ENCODE measurements at places on chromosomes 13 and 19.

- no peak for DNase-seq
These were observed 48.0 kb upstream of the ADGRE5 start for GRCh38 chr19:14333101-14333871.

GRCh38 chr13:79445968-79446645 lies 34.8 kb upstream of the NDFIP2 start:
- no peak for DNase-seq

GRCh38 chr19:7376151-7376852 lies 27.6 kb downstream of the ARHGEF18 start:
- DNase-seq: no peak

GRCh38 chr13:52925251-52925650 lies 76.8 kb upstream of the PCDH8 start:
- peak; percentile 27 for DNase-seq

- no peak for DNase-seq
These were observed 392.6 kb downstream of the KLF5 start for GRCh38 chr13:73451221-73452029.
